ENCODE measurements at places on chromosomes 12 and 14.

DNA sequence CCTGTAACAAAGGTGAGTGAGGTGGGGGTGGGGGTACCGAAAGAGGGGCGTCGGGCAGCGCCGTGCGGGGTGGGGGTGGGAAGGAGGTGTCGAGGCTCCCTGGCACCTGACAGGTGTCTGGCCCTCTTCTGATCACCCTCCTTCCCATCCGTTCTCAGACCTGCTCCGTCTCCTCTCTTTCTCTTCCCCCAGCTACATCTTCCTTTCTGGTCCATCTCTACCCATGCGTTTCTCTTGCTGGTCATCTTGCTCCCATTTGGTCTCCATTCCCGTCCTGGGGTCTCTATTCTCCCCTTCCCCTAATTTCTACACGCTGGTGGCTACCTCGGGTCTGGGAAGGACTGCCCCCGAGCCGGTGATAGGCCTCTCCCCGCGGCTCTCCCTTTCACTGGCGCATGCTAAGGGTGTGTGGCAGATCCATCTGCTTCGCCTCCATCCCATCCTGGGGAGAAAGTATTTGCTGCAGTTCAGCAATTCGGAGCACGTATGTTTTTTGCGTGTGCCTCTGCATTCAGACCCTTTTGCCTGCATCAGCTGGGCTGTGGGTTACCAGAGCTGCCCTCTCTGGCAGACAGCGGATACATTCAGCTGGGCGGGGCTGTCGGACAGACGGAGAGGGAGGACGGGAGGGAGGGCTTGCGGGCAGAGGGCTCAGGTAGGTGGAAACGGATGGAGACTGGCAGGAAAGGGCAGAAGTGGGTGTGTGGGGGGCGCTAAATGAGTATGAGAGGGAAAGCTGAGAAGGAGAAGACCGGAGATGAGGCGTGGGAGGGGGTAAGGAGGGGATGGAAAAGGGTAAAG, 730 bp downstream of the CLSTN3 start:
- DNase-seq: peak; percentile 33

- peak; percentile 44 for DNase-seq
Observed at GRCh38 chr12:118120579-118121363, 15.2 kb upstream of the PEBP1 start.

GRCh38 chr12:54017027-54017788, 8.4 kb downstream of the HOXC8 start:
- no peak for DNase-seq

GRCh38 chr12:96261557-96261956, 67.4 kb downstream of the ELK3 start:
- DNase-seq: no peak

DNA sequence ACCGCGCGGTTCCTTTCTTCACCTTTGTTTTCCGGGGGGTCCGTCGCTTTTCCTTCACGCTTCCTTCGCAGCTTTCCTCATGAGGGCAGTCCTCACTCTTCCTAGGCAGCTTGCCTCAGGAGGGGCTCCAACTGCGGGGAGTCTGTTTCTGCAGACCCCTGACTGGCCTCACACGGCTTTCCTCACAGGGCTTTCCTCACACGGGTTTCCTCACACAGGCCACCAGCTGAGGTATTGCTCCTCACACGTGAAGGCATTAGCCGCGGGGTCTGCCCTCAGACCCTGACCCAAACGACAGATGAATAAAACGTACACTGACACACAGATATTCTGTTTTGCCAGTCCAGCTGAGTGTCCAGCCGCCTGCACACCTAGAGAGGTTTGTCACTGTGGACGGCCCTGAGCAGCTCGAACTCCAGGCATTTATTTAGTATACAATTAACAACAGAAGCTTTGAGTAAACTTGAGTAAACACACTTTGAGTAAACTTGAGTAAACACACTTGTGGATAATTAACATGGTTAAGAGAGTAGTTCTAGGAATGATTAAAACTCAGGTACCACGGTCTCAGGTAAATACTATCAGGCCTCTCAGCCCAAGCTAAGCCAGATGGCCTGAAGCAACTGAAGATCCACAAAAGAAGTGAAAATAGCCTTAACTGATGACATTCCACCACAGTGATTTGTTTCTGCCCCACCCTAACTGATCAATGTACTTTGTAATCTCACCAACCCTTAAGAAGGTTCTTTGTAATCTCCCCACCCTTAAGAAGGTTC, 16.1 kb upstream of the LYZ start:
- DNase-seq: no peak

- DNase-seq: no peak
Observed at GRCh38 chr12:62481843-62482540, 15.4 kb downstream of the MON2 start.

- DNase-seq: no peak
Observed at GRCh38 chr12:45389426-45389825, 173.5 kb downstream of the ANO6 start.

- no peak for DNase-seq
Observed at GRCh38 chr14:78983126-78983525, 813.0 kb downstream of the NRXN3 start.

All from CD4-positive, alpha-beta T cell (primary cell).